Vagina (tissue), 2 donors: ENCODE measurements at places on chromosomes 5 and 9.

DNA sequence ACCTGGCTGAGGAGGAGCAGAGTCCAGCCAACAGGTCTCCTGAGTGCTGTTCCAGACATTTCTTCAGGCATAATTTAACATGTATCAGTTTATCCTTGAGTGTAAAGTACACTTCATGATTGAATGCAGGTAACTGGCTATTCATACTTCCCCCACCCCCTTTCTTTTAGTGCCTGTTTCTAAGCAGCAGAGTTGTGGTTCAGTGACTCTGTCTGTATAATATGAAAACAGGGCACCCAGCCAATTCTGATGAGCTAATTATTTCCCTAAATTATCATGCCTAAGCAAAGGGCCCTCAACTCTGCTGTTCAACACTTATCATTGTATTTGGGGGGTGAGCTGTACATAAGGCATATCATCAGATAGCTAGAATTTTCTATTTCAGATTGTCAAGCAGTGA lies 51.9 kb upstream of the ZSWIM6 start:
- DNase-seq = no peak

GRCh38 chr9:16241231-16241630 lies 629.2 kb downstream of the BNC2 start:
- DNase-seq = no peak

DNA sequence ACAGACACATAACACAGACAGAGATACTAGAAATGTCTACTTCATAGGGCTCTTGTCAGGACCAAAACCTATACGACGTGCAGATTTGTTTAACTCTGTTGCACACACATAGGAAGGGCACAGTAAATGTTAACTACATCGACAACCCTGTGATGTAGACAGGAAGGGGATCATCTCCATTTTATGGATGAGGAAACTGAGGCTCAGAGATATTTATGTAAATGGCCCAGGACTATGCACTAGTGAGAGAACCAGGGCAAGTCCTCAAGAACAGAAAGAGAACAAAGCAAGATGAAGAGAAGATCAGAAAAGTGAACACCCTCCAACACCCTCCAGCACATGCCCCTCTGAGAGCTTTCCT lies 36.3 kb downstream of the PCDHAC2 start:
- DNase-seq = no peak

GRCh38 chr5:171540865-171541264 lies 121.4 kb downstream of the FGF18 start:
- DNase-seq = no peak

DNA sequence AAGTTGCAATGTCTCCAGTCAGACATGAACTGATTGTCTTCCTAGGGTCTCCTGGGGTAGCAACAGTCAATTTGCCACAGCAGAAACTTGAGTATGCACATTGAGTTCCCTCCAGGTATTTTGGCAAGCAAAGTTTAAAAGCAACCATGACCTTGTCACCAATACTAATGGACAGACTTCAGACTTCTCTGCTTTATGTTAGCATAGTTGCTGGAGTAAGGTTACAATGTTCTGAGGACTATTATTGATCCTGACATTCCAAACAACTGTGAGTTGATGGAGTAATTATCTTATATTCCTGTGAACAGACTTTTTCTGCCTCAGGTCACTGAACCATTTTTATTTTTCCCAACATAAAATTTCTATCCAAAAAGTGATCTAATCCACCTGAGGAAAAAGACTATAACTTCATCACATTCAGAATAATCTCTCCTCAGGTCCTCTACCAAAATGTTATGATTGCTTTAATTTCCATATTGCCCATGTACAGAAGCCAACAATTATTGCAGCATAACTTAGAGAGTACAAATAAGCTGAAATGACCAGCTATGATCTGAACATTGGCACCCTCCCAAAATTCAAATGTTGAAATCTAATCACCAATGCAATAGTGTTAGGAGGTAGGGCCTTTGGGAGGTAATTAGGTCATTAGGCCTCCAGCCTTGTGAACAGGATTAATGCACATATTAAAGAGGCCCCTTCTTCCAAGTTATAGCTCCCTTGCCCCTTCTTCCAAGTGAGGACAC lies 228.3 kb downstream of the PDE4D start:
- no peak for DNase-seq

DNA sequence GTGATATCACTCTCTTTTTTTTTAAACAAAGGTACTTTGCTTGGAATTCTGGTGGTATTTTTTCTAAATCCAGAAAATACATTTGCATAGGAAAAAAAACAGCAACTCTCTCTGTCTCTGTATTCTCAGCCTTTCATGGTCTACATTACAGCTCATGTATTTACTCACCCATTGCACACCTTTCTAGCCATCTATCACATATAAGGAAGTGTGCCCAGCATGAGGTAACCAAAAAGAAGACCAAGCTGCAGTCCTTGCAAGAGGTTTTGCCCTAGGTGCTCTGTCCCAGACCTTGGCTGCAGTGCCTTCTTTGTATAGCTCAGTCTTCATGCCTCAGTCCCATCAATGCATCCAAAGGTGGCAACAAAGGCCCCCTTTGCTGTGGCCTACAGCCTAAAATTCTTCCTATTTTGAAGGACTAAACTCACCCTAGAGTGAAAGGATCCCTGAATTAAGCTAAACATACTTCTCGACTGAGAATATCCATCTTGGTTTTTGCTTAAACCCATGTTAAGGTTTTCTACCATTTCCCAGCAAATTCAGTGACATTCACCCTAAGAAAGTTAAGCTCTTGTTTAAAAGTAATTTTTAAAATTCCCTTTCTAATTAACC lies 446.4 kb downstream of the KIF4B start:
- no peak for DNase-seq

GRCh38 chr5:168530621-168531150 lies 1.6 kb downstream of the FBLL1 start:
- DNase-seq = no peak

DNA sequence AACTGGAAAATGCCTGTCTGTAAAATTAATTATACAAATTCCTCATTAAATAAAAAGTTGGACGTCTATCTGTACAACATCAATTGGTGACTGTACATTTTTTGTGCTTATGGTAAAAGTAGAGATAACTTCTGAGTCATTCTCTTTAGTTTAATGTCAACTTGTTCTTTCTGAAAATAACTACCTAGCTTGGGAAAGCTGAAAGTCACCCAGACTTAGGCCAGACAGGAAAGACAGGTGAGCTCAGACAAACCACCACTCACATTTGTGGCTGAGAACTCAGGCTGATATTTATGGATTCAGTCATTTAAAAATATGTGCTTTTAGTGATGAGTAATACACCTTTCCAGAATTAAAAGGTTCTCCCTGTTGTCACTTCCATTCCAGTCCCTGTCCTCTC lies 31.9 kb upstream of the ENTREP1 start:
- no peak for DNase-seq

DNA sequence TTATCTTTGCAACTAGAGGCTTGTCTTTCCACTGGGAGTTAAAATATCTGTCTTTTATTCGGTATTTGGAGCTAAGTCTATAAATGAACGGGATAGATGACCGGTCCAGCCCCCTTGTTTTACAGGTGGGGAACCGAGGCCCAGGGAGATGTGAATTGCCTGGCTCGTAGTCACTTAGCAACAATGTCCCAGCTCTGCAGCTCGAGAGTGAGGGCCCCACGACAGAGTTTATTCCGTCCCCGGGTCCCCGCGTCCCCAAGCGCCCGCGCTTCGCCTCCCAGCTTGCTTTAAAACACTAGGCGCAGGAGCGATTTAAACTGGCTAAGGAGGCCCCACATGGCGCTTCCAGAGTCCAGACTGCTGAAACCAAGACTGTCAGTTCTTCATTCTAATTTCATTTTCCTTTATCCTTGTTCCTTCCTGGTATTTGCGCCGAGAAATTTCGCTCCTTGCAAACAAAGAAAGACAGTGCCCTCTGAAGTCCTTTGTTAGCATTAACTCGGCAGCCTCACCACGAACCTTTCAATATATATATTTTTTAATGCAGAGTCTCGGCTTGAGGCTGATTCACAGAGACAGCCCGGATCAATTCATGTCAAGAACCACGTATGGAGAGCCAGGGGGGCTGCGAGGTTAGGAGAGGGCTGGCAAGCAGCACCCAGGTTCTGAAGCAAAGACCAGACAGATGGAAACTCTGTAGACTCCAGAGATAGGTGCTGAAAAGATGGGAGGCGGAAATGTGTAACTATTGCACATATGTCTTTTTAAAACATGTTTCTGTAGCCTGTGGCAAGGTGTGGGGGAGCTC lies 1.4 kb upstream of the ENC1 start:
- no peak for DNase-seq

DNA sequence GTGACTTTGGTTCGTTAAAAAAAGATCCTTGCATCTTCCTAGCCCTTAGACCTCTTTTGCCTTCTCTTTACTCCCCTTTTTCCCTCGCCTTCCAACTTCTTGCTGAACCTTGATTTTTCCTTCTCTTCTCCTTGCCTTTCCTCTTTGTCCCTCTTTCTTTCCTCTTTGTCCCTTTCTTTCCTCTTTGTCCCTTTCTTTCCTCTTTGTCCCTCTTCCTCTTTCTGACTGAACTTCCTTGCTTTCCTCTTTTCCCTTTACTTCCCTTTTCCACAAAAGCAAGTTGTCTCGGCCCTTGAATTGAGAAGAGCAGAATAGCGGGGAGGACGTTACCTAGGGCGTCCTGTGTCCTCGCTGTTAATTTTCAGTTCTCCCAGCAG lies 1.4 kb upstream of the MLLT3 start:
- no peak for DNase-seq

- DNase-seq = no peak
Measured at GRCh38 chr5:14109041-14109747, 33.9 kb upstream of the TRIO start.

- DNase-seq = no peak
Measured at GRCh38 chr9:87386490-87387025, 111.1 kb upstream of the DAPK1 start.

DNA sequence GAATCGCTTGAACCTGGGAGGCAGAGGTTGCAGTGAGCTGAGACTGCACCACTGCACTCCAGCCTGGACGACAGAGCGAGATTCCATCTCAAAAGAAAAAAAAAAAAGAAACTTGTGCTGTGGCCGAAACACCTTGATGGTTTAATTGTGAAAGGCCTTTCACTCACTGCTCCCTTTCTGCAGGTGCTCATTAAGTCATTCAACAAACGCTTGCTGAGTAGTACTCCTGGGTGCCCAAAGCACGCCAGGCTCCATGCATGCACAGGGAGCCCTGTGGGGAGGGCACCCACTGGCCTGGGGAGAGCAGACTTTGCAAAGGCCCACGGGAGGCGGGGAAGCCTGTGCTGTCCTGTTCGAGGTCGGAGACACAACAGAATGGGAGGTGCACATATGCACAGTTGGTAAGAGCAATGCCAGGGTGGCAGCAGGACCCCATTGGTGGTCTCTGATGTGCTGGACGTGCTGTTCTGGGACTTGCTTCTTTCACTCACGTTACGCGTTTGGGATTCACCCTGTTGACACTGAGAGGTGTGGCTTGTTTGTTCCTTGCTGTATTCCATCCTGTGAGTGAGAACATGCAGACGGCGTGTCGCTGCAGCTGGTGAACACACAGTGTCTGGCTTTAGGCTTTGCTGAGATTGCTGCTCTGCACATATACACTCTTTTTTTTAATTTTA lies 3.0 kb upstream of the ENTPD2 start:
- DNase-seq = no peak

DNA sequence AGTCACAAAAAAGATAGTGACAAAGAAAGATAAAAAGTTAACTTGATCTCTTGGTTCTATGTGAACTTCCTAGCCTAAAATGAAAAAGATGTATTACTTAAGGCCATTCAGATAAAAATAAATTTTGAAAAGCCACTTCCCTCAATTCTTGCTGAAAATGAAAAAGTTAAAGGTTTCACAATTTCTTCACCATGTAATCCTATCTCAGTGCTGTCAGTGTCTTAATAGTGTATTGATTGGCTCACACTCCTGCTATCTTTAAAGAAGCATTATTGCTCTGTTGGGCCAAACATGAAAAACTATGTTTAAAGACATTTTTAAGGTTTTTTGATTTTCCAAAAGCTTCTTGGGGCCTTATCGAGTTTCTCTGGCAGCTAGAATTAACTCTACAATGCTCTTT lies 18.1 kb upstream of the EGFLAM start:
- no peak for DNase-seq

DNA sequence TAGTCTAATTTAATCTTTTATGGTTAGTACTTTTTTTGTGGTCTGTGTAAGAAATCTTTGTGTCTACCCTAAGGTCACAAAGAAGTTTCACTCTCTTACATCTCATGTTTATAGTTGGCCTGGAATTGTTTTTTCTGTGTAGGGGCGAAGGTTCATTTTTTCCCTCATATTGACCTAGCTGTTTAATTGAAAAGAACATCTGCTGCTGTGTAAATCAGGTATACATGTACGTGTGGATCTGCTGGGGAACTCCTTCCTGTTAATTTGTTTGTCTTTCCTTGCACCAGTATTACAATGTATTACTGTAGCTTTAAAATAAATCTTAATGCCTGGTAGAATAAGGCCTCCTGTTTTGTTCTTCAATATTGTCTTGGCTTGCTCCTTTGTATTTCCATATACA lies 37.8 kb downstream of the EXOSC2 start:
- no peak for DNase-seq
